ENCODE measurements at places on chromosomes 1 and 21. TPM values are rescaled to one million over a fixed set of nuclear protein-coding genes. Genes with fewer than 3 reads are reported as not detected.

The S100A5 gene
- total RNA-seq, result not detected

The FAM72D gene
- 1.1 TPM for total RNA-seq

The GJC2 gene
- 2.5 TPM for total RNA-seq

The TEX38 gene
- 0.57 TPM for total RNA-seq

The DIRAS3 gene
- 2.5 TPM for total RNA-seq

The SPSB1 gene
- 22.0 TPM for total RNA-seq

The LCE1B gene
- total RNA-seq, result not detected

The CYP4Z1 gene
- total RNA-seq, result not detected

The SLC30A1 gene
- 11.7 TPM for total RNA-seq

The GLMN gene
- 22.7 TPM for total RNA-seq

GRCh38 chr1:63818567-63819325 is 44.9 kb downstream of the ROR1 start:
- no peak for DNase-seq

GRCh38 chr1:95207223-95207935 is 26.6 kb upstream of the RWDD3 start:
- no peak for DNase-seq

DNA sequence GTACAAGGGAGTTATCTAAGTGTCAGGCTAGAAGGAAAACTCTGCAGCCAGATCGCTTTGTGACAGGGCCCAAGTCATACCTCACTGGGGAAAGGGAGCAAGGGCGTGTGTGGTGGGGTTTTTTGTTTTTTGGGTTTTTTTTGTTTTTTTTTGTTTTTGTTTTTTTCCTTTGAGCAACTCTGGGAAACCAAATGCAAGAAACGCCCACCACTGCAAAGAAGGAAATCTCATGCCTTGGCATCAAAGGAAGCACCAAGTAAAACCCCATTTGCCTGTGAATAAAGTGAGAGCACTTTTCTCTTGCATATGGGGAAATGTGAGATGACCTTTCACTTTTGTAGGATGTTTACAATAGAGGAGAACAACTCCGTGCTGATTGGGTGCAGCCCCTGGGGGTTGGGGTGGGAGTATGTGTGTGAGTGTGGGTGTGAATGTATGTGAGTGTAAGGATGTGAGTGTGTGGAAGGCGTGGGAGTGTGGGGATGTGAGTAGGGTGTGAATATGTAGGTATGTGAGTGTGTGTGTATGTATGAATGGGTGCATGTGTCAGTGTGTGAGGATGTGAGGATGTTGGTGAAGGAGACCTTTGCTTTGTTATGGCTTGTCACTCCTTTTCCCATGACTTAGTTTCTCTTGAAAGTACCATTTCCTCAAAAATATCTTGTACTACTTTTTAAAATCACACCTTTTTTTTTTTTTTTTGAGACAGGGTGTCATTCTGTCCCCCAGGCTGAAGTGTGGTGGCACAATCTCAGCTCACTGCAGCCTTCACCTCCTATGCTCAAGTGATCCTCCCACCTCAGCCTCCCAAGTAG is 34.6 kb downstream of the IL12RB2 start:
- no peak for DNase-seq

- no peak for DNase-seq
Measured at GRCh38 chr1:54324251-54325140, 81.7 kb downstream of the SSBP3 start.

DNA sequence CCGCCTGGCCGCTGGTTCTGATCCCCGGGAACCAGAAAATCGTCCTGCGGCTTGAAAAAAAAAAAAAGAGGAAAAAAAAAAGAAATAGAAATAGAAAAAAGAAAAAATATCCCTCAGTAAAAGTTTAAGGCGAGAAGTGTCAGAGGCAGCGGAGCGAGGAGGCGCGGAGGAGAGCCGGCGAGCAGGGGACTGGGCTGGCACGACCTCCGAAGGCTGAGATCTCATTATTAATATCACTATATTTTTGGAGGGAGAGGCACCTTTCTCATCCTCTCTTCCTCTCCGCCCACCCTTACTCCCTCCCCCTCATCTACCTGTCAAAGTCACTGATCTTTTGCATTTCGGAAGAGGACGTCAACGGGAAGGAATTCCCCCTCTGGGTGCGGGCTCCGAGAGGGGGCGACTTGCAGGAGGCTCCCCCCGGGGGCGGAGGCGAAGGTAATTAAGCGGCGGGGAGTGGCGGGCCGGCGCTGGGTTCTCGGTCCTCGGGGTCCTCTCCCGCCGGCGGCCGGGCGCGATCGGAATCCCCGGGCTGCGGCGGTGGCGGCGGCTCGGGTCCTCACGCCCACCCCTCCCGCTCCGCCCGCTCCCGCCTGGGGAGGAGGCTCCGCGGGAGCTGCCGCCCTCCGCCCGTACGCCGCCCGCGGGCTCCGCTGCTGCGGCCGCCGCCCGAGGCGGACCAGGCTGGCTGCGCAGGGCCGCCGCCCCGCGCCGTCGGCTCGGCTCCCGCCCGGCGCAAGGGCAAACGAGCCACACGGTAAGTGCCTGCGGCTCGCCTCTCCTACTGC is at the start of gene NTNG1:
TSS of gene NTNG1 (plus strand) at position 337 of the 788 bp plus-strand sequence.
- DNase-seq, result no peak

GRCh38 chr1:61011561-61012263 is 70.6 kb upstream of the NFIA start:
- no peak for DNase-seq

DNA sequence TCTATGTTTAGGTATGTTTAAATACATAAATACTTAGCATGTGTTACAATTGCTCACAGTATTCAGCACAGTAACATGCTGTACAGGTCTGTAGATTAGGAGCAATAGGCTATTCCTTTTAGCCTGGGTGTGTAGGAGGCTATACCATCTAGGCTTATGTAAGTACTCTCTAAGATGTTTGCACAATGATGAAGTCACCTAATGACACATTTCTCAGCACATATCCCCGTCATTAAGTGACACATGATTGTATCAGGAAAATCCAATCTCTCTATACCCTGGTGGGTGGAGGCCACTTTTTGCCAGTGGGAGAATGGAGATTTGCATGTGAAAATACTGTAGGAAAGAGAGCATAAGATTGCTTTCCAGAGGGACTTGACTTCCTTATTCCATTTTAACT is 5.5 kb upstream of the TEDDM1 start:
- no peak for DNase-seq

DNA sequence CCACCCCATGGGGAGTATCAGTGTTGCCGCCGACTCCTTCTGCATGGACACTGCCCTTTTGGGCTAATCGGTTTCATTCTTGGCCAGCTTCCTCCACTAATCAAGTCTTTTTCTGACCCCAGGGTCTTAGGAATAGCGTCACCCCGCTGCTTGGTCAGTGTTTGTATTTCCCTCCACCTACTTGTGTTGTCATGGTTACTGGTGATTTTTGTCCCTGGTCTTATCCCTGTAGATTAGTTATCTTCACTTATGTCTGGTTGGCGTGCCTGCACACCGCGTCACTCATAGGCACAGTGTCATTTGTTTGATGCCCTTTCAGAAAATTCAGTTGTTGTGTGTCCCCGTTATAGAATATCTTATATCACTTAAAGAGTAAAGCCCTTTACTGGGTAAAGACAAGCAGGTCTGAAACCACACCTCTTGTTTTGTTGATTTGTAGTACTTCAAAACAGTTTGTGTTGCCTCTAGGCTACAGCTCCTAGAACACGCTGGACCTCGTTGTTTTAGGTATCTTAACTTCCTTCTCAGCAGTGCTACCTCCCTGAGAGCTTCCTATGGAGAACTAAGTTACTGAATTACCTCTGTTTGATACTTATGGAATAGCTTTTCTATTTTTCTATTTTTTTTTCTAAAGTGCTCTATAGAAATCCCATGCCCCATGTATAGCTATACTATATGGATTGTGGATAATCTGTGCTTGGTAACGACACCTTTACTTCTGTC is 868 bp downstream of the PPP1R12B start:
- DNase-seq, result no peak

DNA sequence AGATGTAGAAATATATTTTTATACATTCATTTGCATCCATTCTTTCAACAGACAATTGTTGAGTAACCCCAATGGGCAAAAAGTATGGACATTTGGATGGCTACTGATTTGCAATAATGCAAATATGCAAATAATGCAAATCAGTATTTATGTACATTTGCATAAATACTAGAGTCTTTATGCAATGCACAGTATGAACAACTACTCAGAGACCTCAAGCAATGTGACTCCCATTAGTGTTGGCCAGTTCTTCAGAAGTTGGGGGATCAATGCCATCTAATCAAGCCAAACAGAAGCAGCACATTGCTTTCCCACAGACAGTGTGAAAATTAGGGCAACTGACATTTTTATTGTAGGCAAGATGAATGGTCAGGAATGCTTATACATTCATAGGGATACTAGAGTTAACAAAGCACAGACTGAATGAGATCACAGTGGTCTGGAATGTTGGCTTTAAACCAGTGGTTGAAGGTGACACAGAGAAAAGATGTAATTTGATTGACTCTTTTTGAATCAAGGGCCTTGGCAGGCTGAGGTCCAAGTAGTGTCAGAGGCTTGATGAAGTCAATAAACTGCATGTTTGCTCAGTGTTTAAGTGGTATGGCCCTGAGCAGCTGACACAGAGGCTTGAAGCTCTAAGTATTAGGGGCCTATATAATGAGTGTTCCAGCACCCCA is 256.6 kb downstream of the CTH start:
- no peak for DNase-seq

DNA sequence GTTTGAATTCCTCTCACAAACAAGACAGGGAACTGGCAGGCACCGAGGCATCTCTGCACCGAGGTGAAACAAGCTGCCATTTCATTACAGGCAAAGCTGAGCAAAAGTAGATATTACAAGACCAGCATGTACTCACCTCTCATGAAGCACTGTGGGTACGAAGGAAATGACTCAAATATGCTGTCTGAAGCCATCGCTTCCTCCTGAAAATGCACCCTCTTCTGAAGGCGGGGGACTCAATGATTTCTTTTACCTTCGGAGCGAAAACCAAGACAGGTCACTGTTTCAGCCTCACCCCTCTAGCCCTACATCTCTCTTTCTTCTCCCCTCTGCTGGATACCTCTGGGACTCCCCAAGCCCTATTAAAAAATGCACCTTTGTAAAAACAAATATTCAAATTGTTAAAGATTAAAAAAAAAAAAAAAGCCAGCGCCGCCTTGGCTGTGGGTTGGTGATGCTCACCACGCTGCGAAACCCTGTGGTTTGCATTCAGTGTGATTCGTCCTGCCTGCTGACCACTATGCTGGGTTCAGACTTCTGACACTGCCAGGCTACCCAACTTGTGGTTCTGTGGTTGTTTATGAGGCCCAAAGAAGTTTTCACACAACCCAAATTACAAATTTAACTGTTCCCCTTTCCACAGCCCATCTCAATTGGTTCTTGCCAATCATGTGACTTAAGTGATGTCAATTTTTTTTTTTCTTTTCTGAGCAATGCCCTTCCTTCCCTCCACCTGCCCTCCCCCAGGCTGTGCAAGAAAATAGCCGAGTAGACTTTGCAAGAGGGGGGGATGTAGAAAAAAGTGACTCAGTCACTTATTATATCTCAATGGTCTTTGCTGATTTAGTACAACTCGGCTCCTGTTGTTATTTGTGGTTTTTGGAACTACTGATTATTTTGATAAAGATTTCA is at the start of gene RUNX1:
TSS of gene RUNX1 (minus strand) at position 597 of the 912 bp plus-strand sequence.
- DNase-seq, result no peak

DNA sequence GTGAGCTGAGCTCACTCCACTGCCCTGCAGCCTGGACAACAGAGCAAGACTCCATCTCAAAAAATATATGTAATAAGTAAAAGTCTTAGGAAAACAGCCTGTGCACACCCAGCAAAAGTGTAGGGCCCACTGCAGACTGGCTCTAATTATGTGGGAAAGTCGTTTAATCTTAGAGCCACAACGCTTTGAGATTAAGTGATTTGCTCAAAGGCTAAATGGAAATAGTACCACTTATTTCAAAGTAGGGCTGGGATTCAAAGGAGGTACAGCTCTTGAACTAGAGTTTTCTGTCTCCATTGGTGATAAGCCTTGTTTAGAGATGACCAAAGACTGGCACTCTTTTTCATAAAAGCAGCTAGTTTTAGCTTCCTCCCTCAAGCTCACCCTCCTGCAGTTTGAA is 2.2 kb downstream of the TACSTD2 start:
- no peak for DNase-seq

DNA sequence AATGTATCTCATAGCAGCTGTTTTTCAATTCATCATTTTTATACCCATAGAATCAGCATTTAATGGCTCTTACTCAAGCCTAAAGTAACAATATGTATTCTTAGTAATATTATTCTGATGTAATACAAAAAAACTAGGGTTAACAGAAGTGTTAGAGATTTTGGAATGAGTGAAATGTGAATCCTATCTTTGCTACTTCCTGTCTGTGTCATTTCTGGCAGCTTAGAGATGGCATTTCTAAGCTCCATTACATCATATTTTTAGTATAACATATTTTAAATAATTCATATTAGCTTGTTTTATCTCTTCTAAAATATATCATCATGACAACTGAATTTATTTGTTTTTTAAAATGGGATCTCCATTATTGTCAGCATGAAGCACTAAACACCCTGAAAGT is 90.2 kb downstream of the LRRC7 start:
- no peak for DNase-seq

GRCh38 chr1:26263212-26263611 is 16.7 kb upstream of the SH3BGRL3 start:
- DNase-seq, result no peak

- no peak for DNase-seq
Measured at GRCh38 chr21:25324666-25325065, 282.6 kb downstream of the MRPL39 start.

GRCh38 chr1:185520188-185520920 is 203.3 kb upstream of the IVNS1ABP start:
- DNase-seq, result no peak

- no peak for DNase-seq
Measured at GRCh38 chr1:12143631-12144155, 23.1 kb upstream of the TNFRSF1B start.

GRCh38 chr1:65772607-65773006 is 20.1 kb upstream of the PDE4B start:
- no peak for DNase-seq

GRCh38 chr1:153698923-153699714 is 20.6 kb downstream of the NPR1 start:
- DNase-seq, result no peak

DNA sequence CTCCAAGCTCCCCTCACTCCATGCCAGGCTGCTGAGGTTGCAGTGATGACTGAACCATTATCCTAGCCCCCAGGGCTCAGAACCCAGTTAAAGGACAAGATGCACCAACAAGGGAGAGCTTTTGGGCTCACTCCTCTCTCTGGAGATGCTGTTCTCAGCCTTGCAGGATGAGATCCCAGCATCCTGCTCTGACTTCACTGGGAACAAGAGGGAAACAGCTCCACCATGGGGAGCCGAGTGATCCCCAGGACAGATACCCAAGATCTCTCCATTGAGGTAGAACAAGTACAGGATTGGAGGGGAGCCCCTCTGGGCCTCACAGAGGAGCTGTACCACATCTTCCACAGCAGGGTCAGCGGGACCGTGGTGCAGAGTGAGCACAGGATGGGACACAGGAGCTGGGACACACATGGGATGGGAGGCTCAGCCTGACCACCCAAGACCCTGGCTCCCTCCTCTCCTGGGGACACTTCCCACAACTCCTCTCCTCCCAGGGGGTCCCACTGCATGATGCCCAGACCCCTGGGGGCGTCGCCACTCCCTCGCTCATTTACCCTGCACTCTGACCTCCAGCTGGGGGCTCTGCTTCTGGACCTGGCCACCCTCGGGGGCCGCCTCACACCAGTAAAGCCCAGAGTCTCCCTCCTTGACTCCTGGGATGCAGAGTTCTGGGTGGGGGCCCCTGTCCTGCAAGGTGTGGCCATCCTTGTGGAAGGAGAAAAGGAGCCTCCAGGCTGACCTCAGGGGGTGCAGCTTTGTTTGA is 18.6 kb upstream of the SLAMF9 start:
- no peak for DNase-seq

Measured in mesothelial cell of epicardium (in vitro differentiated cells).